Stimulated activated CD4-positive, alpha-beta T cell treated with anti-CD3 and anti-CD28 coated beads, TNF-alpha, amount 100 ng/mL, for 24 hours (primary cell): ENCODE measurements at places on chromosomes 5 and 9.

GRCh38 chr9:79765466-79765865 lies 193.7 kb downstream of the TLE4 start:
- DNase-seq, result no peak

DNA sequence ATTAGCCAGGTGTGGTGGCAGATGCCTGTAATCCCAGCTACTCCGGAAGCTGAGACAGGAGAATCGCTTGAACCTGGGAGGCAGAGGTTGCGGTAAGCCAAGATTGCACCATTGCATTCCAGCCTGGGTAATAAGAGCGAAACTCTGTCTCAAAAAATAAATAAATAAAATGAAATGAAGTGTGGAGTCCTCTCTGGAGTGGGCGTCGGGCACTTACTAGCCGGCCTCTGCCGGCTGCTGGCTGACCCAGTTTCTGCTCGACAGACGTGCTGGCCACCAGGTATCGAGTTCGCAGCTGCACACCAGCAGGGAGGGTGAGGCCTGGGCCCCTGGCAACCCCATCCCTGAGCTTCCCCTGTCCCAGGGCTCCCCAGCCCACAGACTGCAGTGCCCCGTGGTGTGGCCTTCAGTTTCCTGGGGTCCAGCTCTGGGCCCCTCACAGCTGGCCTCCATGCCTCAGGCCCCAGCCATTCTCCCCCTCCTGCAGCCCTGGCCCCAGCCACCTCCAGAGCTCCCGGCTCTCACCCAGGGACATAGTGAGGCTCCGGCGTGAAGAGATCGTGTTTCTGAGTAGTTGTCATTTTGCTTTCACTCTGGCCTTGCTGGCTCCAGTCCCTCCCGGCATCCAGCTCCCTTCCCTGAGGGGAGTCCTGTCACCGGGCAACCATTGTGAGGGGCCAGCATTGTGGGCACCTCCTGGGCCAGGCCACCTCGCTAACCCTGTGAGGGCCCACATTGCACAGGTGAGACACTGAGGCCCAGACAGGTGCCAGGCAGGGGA lies 3.8 kb upstream of the STPG3 start:
- DNase-seq, result no peak

- no peak for DNase-seq
These were observed 33.9 kb downstream of the TAS2R1 start for GRCh38 chr5:9596171-9596780.

GRCh38 chr9:76588316-76588715 lies 129.3 kb downstream of the GCNT1 start:
- no peak for DNase-seq

DNA sequence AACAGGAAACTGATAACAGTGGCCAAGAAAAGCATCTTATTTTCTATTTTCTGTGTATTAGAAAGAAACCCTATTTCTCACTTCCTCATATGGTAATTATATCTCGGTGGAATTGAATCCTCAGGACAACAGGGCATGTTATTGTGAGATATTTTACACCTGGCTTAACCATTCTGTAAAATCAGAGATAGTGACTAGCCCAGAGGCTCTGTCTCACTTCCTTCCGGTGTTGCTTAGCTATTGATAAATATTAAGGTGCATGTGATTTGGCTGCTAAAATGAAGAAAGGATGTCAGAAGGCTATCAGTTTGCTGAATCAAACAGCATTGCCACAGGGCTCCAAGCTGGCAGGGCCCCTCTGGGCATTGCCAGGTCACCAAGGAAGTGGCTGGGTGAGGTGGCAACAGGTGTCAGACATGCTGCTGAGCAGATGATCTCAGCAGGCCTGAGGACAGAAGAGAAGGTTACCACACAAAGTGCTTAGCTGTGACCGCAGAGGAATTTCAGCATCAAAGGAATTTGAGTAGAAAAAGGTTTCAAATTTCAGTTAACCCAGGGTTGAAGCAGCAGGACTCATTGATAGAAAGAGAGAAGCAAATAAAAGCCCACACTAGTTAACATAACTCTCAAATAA lies 330.7 kb downstream of the PDE4D start:
- DNase-seq, result no peak

GRCh38 chr5:42641336-42642005 lies 115.1 kb upstream of the CCDC152 start:
- DNase-seq, result no peak

- DNase-seq, result no peak
These were observed 656.3 kb upstream of the FAM174A start for GRCh38 chr5:99878830-99879229.
